ENCODE measurements at places on chromosomes 6 and 20.

DNA sequence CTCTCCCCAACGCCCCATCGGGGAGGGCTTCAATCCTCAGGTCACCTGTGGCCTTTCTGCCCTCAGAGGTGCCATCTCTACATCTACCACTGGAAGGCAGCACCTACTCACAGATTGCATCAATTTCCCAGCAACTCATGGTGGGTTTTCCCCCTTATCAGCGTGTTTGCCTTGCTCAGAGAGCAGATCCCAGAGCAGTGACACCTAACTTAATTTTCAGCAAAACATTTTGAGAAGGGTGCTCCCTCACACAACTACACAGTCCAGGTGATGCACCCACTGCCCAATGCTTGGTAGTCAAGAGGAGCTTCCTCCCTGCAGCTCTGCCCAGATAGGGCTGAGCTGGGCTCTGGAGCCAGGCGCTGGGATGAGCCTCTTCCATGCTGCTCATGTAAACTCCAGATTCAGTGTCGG is 48.2 kb downstream of the PLG start:
- no peak for DNase-seq

DNA sequence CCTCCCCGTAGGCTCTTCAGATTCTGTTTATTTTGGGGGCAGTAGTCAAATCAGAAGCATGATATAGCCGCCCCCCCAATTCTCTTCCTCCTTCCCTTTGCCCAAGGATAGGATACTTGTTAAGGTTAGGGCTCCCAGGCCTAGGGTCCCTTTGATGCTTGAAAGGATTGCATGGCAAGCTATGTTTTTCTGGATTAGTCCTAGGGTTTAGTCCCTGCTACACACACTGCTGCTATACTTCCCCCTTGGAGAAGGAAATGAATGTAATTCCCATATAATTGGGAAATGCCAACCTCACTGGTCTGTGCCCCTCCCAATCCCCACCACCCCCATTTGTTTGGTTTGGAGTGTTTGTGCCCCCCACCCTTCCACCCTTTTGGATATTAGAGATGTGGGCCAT is 62.8 kb downstream of the ZFAND3 start:
- no peak for DNase-seq

- no peak for DNase-seq
These were observed 612.4 kb upstream of the IMPG1 start for GRCh38 chr6:76684875-76685274.

- DNase-seq = no peak
These were observed 1355.1 kb upstream of the CITED2 start for GRCh38 chr6:140729521-140729920.
